Fibroblast of the aortic adventitia (primary cell): ENCODE measurements at places on chromosomes 7 and 10. TPM values are rescaled to one million over a fixed set of nuclear protein-coding genes. Genes with fewer than 3 reads are reported as not detected.

DNA sequence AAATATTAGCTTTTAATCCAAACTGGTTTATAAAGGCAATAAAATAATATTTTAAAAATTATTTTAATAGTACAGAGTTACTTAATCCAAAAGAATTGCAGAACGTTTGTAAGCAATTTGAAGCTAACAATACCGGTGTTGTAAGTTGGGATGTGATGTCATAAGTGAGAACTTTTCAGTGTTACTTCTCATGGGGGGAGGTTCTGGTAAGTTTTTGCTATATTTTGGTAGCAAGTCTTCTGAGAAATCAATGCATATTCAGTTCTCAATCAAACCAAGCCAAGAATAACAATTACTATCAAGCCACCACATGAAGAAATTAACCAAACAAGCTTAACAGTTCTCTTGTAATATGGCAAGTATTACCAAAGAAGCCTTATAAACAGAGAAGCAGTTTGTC lies 147.1 kb upstream of the ASAH2 start:
- peak; percentile 63 for DNase-seq

- DNase-seq: no peak
Observed at GRCh38 chr10:73601486-73601921, 10.4 kb upstream of the USP54 start.

DNA sequence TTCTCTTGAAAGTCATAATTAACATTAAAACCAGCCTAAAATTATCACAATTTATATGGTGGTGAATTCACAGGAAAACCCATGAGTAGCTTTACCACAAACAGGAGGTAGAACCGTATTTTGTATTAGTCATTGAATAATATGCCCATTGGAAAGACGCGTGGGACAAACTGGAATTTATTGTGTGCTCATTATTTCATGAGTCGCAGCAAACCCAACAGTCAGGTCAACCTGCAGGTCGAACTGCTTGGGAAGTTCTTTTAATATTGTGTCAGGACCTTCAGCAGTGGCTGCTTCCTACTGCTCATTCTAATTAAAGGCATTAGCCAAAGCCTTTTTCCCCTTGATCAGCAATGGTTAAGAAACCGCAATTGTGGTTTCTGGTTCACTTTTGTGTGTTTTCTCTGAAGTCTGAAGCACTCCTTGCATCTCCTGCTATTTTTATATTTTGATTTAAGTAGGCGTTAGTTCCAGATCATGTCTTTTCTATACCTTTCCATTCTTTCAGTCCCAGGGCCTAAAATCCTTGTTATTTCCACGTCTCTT lies 100.1 kb downstream of the RAB11FIP2 start:
- no peak for DNase-seq

DNA sequence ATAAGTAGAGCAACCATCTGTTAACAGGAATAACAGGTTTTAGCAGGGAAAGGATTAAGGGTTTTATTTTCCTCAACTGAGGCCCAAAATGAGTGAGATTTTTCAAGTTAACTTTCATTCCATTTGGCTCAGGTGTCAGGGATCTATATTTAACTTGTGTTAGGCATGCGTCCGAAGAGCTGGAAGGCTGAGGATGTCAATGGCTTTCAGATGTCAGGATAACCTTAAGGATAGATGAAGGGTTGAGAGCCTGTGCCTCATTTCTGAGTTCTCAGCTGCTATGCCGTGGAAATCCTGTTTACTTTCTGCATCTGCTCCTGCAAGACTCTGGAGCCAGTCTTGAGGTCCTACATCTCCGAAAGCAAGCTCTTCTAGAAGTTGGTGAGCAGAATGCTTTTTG lies 36.4 kb upstream of the CD36 start:
- no peak for DNase-seq

DNA sequence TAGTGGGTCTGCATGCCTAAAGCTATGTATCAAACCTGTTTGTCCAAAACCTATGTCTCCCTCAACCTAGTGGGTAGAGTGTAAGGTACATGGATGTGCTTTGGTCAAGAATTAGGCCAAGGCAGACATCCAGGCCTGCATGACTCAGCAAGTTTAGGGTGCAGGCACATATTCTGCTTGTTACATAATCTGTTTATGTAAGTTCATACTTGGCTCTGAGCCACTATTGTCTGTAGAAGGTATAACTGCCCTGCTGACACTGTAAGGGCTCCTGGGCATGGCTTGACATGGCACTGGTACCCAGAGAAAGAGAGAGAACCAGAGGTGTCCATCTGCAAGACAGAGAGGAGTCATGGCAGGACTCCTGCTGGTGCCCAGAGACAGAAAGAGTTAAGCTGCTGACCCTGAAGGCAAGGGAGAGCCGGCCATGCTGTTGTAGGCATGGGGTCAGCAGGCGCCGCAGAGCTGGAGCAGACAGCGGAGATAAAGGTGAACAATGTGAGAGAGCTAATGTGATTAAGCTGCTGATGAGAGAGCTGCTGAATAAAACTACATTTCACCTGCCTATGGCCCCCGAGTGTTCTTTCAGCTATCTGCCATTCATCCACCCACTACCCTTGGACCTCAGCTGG lies 118.5 kb upstream of the TMEM106B start:
- DNase-seq: peak; percentile 15

- no peak for DNase-seq
Observed at GRCh38 chr7:140714331-140715040, 18.0 kb downstream of the NDUFB2 start.

DNA sequence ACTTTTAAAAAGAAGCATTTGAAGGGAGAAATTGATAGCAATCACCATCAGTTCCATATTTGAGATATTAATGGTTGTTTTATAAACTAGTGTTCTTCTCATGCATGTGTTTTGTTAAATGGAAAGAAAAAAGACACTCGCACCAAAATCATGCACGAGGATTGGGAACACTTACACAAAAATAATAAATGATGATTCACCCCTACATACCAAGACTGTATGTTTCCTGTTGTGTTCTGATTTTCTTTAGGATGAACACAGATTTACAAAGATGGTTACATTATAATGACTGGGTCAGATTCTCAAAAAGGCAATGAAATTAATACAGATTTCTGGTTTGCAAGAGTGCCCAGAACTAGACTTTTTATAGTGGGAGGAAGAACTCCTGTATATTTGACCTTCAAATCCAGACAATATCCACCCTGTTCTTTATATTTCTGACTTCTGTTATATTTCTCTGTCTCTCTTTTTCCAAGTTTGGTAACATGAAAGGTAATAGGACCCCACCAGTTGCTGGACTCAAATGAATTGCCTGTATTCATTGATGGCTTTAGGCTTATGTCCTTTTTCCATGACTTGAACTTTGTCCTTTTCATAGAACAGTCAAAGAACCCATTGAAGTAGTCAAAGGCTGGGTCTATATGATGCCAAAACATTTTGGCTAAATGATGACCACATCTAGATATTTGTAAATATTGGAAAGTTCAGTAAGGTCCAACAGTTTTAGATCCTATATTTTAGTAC lies 54.4 kb downstream of the SEMA3A start:
- peak; percentile 28 for DNase-seq

GRCh38 chr7:39084349-39084748 lies 106.6 kb downstream of the POU6F2 start:
- DNase-seq: no peak

GRCh38 chr7:45033931-45034290 lies 33.9 kb downstream of the CCM2 start:
- no peak for DNase-seq

DNA sequence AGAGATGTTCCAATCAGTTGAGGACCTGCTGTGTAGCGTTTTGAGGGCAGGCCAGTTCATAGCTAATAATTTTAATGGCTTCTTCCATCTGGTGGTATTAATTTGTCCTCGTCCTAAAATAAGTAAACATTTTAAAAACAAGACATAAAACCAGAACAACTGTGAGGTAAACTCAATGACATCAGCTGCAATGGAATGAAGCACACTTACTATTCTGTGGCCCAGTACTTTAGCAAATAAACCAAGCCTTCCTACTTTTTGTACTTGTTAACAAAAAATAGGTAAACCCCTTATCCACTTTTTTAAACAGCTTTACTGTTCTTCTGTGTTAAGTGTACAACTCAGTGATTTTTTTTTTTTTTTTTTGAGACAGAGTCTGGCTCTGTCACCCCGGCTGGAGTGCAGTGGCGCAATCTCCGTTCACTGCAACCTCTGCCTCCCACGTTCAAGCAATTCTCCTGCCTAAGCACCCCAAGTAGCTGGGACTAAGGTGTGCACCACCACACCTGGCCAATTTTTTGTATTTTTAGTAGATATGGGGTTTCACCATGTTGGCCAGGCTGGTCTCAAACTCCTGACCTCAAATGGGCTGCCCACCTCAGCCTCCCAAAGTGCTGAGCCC lies 28.9 kb upstream of the FZD1 start:
- no peak for DNase-seq

DNA sequence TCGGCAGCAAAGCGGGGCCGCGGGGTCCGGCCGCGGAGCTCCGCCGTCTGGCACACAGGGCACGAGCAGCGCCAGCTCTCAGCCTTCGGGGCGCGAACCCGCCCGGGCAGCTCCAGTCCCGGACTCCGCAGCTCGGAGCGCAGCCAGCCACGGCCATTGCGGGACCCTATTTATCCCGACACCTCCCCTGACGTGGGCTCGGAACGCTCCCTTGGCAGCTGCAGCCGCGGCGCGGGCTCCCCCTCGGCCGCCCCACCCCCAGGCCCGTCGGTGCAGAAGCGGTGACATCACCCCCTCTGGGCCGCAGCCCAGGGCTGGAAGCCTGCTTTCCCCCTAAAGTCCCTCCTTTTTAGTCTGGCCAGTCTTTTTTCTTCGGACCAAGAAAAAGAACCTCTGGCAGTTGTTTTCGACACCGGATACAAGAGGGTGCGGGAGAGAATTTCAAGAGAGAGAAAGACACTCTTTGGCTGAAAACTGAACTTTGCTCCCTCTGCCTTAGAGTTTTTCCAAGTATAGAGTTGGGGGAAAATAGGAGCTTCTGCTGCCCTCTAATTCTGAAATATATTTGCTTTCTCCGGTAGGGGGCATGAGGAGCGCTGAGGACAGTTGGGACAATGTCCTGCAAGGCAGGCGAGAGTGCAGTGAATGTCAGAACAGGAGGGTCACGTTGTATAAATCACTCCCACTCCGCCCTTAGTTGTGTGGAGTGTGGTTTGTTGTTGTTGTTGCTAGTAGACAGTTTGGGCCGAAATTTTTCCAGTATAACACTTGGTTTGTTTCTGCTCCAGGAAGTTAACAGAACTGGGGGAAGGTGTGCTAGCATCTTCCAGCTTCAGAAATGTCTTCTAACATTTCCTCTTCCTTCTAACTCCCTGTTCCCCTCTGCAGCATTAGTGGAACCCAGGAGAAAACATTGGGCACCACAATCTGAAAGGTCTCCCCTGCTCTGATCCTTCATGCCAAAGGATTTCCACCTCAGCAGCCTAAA lies at the start of gene SFRP4:
Gene SFRP4 (minus strand): TSS at position 145 of the 988 bp plus-strand sequence. CDS start 280 bp downstream, outside the sequence.
- DNase-seq: peak; percentile 90

DNA sequence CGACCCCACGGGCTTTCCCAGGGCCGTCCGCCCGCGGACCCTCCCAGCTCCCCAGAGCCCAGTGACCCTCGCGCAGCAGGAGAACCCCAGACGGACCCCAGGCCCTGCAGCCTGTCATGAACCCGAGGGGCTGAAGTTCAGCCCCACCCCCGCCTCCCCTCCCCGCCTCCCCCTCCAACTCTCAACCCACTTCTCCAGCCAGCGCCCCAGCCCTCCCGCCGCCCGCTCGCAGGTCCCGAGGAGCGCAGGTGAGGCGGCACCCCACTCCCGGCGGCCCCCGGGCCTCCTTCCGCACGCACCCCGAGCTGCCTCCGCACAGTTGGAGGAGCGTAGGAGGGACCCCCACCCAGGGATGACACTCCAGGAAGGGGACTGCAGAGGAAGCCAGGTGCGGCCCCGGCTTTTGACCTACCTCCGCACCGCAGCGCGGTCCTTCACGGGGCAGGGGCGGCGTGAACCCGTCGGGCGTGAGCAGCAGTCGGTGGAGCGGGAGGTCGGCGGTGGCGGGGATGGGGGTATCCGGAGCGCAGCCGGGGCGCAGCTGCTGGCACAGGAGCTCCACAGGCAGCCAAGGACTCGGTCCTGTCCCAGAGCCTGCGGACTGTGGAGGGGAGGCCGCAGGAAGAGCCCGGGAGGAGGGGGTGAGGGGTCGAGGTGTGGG lies at the start of gene TMEM176A:
Gene TMEM176A (plus strand): TSS at position 189 of the 661 bp plus-strand sequence. CDS start 782 bp downstream, outside the sequence.
- no peak for DNase-seq

DNA sequence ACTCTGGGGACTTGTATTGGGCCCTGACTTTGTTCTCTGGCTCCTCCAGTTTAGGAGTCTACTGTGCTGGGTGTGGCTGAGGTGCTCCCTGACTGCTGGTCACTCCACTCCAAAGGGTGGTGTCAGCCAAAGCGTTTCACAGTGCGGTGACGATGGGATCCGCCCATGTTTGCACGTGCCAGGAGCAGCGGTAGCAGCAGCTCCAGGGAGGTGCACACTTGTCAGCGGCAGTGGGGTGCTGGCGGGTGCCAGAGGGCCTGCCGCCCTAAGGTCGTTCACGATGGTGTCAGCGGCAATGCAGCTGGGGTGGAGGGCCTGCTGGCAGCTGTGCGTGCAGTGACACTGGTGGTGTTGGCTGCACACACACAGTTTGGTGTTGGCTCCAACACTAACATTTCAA lies 268.5 kb upstream of the AKR1E2 start:
- DNase-seq: no peak

DNA sequence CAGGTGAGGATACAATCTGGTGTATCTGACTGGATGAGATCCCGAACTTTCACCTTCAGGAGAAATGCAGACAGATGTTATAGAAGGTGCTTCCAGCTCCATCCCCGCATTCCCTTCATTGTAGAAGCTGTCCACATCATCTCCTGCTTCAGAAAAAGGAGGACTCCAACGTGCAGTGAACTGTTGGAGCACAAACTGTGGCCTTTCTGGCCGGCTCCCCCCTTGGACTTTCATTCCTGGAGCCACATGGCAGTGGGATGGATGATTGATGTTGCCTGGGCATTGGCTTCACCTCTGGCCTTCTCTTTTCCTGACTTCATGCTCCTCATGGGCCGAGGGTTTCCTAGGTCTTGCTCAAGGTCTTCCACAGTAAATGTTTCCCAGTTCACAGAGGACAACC lies 29.6 kb upstream of the ZNF273 start:
- no peak for DNase-seq

- DNase-seq: no peak
Observed at GRCh38 chr10:124146483-124146882, 53.1 kb upstream of the CHST15 start.

DNA sequence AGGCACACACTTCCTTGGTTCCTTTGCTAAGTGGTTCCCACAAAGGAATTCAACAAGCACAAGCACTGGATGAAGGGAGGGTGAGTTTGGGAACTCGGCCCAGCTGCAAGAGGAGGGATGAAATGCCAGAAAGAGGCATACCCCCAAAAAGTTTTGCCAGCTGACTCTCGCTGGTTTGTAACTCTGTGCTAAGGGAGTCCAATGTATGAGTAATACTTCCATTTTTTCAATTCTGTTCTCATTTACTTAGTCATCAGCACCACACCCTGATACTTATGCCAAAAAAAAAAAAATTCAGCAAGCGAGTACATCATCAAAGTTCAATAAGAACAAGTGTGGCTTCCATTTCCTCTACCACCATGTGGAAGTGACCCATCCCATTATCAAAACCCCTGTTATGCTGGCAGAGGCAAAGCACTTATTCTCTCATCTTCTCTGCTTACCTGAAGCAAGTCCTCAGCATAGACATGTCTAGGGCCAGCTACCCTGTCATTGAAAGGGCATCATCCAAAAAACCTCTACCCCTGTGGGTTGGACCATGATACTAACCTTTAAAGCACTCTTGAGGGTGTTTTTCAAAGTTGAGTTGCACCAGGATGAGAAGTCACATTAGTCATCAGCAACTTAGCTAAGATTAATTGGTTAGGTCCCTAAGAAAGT lies 6.9 kb upstream of the HYCC1 start:
- peak; percentile 98 for DNase-seq

The CFAP43 gene
- total RNA-seq: 0.36 and 0.41 TPM in 2 replicates

The HNRNPH3 gene
- total RNA-seq: 16.7 and 20.9 TPM in 2 replicates

The HOXA6 gene
- not detected in 2 replicates for total RNA-seq

The ANTXRL gene
- not detected in 2 replicates for total RNA-seq

The STEAP1 gene
- 23.5 and 83.4 TPM in 2 replicates for total RNA-seq
